Activated naive CD4-positive, alpha-beta T cell treated with anti-CD3 and anti-CD28 coated beads, Interleukin-2, amount 50 U/mL, for 72 hours (primary cell): ENCODE measurements at places on chromosomes 16 and 17. TPM values are rescaled to one million over a fixed set of nuclear protein-coding genes. Genes with fewer than 3 reads are reported as not detected.

DNA sequence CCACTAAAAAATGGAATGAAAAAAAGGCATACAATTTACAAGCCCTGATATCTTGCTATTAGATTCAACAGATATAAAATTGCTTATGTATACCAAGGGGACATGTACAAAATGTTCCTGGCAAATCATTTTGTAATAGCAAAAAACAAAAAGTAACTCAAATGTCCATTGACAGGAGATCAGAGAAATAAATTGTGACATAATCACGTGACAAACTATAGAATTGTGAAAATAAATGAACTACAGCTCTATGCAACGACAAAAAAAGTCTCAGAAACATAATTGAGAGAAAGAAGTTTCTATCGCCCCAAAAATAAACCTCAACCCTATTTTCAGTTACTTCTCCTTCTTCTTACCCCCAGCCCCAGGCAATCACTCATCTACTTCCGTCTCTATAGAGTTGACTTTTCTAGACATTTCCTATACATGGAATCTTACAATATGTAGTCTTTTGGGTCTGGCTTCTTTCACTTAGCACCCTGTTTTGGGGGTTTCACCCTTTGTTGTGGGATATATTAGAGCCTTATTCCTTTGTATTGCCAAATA, 12.1 kb upstream of the ACE start:
- no peak for DNase-seq

- peak; percentile 56 for DNase-seq
These were observed 20.7 kb upstream of the ADCY7 start for GRCh38 chr16:50245417-50246298.

- no peak for DNase-seq
These were observed 17.1 kb downstream of the PLEKHG4 start for GRCh38 chr16:67296420-67296819.

- DNase-seq: no peak
These were observed 21.1 kb downstream of the ARHGAP23 start for GRCh38 chr17:38449364-38449763.

GRCh38 chr17:38541281-38541680, 64.5 kb downstream of the SRCIN1 start:
- DNase-seq: no peak

DNA sequence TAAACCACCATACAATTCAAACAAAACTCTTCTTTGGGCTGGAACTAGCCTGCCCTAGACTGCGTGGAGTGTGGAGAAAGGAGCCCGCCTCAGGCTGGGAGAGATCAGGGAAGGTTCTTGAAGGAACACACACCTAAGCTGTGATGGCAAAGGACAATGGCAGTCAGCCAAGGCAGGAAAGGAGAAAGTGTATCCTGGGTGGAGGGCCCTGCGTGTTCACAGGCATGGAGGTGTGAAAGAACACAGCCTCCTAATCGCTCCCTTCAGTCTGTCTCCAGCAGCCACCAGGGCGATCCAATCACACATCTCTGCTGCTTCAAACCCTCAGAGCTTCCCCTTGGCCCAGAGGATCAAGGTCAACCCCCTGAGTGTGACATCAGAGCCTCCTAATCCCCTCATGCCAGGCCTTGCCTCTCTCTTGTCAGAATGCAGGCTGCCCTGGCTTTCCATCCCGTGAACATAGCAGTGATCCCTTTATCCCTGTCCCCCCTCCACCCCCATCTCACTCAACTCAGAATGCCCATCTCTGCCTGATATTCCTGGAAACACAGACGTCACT, 173.0 kb downstream of the KATNIP start:
- no peak for DNase-seq

GRCh38 chr16:81094771-81095251, 1.4 kb downstream of the GCSH start:
- DNase-seq: no peak

The OR4D1 gene
- 0.18 TPM for total RNA-seq
